ENCODE measurements at places on chromosomes 1 and 21. TPM values are rescaled to one million over a fixed set of nuclear protein-coding genes. Genes with fewer than 3 reads are reported as not detected.

KCTD3 gene
- total RNA-seq: 38.7 TPM

GPR25 gene
- 1.3 TPM for total RNA-seq

B3GALT5 gene
- 4.9 TPM for total RNA-seq

LRRC71 gene
- total RNA-seq: not detected

CA6 gene
- not detected for total RNA-seq

NBPF4 gene
- not detected for total RNA-seq

CFHR2 gene
- not detected for total RNA-seq

SRSF4 gene
- 58.3 TPM for total RNA-seq

MCOLN3 gene
- 17.5 TPM for total RNA-seq

SLC45A1 gene
- 1.6 TPM for total RNA-seq

OR14K1 gene
- total RNA-seq: not detected

LCE6A gene
- not detected for total RNA-seq
